Brain microvascular endothelial cell (primary cell): ENCODE measurements at places on chromosomes 6 and 20.

DNA sequence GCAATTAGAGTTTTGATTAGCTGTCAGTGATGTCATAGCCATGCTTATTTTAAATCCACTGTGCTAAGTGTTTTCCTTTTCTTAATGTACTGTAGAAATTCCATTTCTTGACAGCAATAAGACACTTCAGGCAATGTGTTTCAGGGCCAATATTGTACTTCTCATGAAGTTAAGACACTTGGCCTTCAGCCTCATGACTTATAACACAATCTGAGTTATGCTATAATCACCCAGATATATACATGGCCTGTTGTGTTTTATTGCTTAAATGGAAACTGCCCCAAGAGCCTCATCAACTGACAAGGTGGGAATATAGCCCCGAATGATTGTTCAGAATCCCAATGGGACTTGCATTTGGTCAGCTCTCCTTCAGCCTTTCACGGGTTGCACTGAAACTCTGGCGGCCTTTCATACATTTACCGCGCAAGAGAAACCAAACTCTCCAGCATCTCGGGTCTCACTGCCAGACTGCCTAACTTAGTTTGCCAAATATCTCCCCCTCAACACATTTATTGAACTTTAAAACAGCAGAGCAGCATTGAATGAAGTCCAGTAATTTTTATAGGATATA lies 44.2 kb upstream of the TBX18 start:
- no peak for DNase-seq

DNA sequence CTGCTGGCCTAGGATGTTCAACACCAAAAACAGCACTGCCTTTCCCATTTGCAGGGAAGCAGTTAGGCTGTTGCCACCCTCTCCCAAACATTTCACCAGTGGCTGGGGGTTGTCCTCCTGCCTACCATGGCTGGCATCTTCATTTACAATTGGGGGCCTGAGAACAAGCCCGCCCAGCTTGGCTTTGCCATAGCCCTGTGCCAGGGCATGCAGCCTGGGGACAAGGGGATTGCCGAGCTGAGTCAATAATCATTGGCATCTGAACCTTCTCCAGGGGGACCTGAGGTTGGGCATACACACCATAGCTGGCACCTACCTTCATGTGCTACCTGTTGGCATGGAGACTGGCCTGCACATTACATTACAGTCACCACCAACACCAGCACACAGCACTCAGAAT lies 345.1 kb downstream of the KHDRBS2 start:
- DNase-seq: no peak

GRCh38 chr6:126873351-126873750 lies 245.1 kb upstream of the RSPO3 start:
- DNase-seq: peak; percentile 31

GRCh38 chr6:83511266-83511665 lies 1.1 kb upstream of the PRSS35 start:
- no peak for DNase-seq

DNA sequence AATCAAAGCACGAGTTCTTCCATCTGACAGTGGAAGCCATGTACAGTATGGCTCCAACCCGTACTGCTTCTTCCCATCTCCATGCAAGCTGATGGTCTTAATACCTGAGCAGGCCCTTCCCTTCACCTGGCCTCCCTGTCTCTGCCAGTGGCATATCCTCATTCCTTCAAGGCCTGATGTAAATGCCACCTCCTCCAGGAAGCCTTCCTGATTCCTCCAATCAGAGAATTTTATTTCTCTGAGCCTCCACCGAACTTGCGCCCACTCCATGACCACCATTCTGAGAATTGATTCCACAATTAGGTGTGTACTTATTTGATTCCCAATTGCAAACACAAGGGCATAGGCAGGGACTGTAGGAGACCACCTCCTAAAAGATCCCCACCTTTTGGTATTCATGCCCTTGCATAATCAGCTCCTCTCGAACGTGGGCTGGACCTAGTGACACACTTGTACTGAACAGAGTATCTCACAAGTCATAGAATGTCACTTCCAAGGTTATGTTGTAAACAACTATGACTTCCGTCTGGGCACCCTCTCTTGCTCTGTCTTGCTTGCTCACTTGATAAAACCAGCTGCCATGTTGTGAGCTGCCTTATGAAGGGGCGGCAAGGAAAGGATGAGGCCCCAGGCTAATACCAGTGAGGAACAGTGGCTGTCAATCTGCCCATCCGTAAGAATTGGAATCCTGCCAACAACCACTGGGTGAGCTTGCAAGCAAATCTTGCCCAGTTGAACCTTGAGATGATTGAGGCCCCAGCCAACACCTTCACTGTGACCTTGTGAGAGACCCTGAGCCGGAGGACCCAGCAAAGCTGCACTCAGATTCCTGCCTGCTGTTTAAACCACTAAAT lies 38.8 kb downstream of the CPNE5 start:
- DNase-seq: no peak

GRCh38 chr6:154258064-154258757 lies 98.4 kb downstream of the IPCEF1 start:
- no peak for DNase-seq

DNA sequence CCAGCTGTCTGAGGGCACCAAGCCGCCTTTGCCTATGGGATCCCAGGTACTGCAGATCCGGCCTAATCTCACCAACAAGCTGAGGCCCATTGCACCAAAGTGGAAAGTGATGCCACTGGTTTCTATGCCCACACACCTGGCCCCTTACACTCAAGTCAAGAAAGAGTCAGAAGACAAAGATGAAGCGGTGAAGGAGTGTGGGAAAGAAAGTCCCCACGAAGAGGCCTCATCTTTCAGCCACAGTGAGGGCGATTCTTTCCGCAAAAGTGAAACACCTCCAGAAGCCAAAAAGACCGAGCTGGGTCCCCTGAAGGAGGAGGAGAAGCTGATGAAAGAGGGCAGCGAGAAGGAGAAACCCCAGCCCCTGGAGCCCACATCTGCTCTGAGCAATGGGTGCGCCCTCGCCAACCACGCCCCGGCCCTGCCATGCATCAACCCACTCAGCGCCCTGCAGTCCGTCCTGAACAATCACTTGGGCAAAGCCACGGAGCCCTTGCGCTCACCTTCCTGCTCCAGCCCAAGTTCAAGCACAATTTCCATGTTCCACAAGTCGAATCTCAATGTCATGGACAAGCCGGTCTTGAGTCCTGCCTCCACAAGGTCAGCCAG lies 283.0 kb downstream of the TSHZ2 start:
- no peak for DNase-seq

DNA sequence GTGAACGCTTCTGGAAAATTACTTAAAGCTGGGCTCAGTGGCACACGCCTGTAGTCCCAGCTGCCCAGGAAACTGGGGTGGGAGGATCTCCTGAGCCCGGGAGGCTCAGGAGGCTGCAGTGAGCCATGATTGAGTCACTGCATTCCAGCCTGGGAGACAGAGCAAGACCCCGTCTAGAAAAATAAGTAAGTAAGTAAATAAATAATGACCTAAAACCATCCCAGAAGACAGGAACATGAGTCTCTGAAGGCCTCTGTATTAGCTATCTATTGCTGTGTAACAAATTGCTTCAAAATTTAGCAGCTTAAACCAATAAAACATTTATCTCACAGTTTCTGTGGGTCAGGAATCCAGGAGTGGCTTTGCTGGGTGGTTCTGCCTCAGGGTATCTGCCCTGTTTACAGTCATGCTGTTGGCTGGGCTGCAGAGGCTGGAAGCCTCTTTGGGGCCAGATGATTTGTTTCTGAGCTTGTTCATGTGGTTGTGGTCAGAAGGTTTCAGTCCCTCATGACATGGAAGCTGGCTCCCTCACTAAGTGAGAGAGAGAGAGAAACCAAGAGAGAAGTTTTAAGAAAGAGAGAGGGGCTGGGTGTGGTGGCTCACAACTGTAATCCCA lies 48.4 kb upstream of the NCOA3 start:
- peak; percentile 90 for DNase-seq

DNA sequence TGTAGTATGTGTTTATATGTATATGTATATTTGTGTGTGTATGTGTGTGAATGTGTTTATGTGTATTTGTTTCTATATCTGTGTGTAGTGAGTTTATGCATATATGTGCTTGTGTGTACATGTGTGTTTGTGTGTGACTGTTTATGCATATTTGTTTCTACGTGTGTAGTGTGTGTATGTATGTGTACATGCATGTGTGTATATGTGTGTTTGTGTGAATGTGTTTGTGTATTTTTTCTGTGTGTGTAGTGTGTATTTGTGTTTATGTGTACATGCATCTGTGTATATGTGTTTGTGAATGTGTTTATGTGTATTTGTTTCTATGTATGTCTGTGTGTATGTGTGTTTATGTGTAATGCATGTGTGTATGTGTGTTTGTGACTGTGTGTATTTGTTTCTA lies 12.1 kb upstream of the SMOC2 start:
- DNase-seq: no peak

GRCh38 chr6:63573899-63574553 lies 1.7 kb downstream of the LOC128125822 start:
- peak; percentile 51 for DNase-seq

GRCh38 chr6:52910091-52910490 lies 593 bp upstream of the GSTA3 start:
- DNase-seq: no peak
